ENCODE measurements at places on chromosomes 5 and 9.

- DNase-seq: no peak
Observed at GRCh38 chr5:54387659-54388232, 67.8 kb upstream of the HSPB3 start.

DNA sequence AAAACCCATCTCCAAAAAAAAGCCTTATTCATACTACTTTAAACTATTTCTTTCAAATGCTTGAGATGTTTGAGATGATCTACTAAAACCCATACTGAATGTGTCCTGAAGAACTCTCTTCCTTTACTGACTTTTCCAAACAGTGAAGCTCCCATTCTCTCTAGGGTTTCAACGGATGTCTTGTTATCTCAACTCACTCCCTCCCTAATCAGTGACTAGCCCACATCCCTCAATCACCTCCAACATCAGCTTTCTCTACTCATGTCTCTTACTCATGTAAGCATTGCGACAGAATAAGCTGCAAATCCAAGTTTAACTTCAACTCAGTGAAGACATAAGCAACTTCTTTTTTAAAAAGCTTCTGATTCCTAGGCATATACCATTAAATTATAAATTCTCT lies 42.1 kb downstream of the WDR41 start:
- DNase-seq: no peak

- no peak for DNase-seq
Observed at GRCh38 chr9:117307701-117308100, 107.2 kb downstream of the ASTN2 start.

DNA sequence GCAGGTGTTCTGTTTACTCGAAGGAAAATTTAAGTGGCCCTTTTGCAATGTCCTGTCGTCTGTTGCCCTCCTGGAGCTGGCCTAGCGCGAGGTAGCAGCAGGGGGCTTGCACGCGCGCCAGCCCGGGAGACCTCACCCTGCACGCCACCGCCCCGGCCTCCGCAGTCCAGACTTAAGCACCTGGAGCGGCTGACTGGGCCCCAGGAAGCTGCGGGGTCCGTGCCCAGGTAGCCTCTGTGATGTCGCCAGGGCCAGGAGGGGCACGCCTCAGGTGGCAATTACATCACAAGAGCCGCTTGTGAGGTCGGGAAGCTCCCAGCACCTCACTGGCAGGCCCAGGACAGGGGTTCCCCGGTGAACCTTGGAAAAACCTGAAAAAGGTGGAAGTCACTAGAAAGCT lies at the start of gene SAXO1:
TSS of gene SAXO1 (minus strand) at position 195 of the 400 bp plus-strand sequence. CDS start 301 bp downstream, outside the sequence.
- no peak for DNase-seq

DNA sequence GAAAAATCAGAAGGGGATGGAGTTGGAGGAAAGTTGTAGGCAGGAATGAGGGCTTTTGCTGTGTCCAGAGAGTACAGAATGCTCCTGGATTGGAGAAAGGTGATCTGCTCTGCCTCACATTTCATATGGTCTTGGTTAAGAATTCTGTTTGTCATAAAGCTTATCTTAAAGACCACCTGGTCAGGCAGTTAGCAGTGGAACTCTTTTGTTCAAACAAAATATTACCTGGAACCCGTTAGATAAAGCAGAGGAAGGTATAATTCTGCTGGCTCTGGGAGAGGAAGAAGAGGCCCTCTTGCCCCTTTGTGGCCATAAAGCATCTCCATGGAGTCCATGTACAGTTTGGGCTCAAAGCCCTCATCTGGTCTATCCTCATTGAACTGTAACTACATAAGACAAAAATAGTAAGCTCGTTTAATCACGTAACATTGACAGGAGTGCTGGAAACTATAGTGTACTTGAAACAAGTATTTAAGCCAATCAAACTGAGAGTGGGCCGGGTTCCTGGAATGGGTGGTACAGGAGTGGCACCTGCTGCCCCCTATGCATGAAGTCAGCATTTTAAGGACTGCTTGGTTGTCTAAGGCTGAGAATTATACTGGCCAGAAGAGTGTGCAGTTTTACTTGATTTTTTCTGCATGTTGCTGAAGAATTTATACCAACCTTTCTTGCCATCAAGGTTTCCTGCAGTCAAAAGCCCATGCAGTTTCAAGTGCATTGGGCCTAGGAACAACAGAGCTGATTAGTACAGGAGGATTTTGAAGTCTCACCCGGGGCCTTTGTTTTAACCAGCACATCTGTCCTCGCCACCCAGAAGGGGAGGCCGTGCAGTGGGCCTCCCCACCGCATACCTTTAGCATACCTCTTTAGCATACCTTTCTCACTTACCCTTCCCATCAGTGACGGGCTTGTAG lies 39.9 kb downstream of the STXBP1 start:
- DNase-seq: no peak

DNA sequence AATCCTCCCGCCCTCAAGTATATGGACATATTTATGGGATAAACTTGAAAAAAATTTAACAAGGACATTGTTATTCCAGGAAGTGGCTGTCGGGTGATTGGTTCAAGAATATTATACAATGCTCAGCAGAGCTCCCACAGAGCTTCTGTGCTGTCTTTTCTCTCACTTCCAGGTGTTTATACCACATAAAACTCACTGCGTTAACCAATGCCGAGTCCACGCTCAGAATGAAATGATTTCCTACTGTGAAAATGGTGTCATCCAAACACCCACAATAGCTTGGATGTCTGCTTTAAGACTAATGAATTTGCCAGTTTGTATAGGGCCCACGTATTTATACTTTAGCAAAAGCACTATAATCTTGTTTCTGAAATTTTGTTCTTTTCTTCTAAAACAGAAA lies 368.2 kb downstream of the NDUFS4 start:
- no peak for DNase-seq

GRCh38 chr9:98964911-98965336 lies 21.2 kb downstream of the COL15A1 start:
- no peak for DNase-seq

- DNase-seq: no peak
Observed at GRCh38 chr5:90551376-90551775, 7.2 kb upstream of the ADGRV1 start.

GRCh38 chr9:114307899-114308267 lies 15.0 kb upstream of the ORM1 start:
- DNase-seq: no peak

DNA sequence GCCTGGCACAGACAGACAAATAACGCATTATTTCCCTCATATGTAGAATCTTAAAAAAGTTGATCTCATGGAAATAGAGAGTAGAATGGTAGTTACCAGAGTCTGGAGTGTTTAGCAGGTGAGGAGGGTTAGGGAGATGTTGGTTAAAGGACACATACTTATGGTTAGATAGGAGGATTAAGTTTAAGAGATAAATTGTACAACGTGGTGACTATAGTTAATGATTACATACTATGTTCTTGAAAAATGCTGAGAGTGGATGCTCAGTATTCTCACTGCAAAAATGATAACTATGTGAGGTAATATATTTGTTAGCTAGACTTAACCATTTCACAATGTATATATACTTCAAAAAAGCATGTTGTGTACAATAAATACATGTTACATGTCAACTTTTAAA lies 38.0 kb downstream of the CERT1 start:
- DNase-seq: no peak
